Suprapubic skin (tissue), 4 donors: ENCODE measurements at places on chromosomes 5 and 9.
A peak's percentile ranks its signal among the peaks of the same experiment; 100 is the strongest.

GRCh38 chr9:128653908-128654307, 2.7 kb downstream of the DYNC2I2 start:
- H3K27ac ChIP-seq, result no peak overlapping the region
- no peaks in the 10 kb centered on the region for H3K27me3 ChIP-seq
- DNase-seq, result no peak
- peaks cover 8% of the 10 kb centered on the region for H3K4me1 ChIP-seq

DNA sequence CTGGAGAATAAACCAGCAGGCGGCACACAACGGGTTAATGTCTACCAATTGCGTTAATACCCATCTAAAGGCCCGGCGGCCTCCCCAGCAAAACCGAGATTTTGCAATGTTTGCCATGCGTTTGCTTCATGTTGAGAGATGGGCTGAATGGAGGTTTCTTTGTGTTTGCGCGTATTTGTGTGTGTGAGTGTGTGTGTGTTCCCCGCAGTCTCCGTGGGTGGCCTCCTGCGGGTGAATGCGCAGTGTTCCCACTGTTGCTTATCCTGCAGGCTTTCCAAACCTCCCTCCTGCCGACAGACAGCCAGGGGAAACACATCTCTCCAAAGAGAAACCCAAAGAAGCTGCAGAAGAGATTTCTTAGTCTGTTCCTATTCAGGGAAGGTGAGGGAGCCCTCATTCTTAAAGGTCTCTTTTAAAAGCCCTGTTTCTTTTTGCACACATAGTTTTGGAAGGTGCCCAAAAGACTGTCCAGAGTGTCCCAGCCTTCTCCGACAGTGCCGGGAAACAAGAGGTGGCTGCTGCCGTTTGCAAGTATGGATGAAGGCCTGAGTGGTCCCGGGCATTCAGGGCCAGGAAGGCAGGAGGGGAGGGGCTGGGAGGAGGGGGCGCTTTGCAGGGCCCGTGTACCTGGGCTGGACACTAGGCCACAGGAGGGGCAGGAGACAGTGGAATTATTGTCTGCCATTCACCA, 103.8 kb upstream of the ERCC6L2 start:
- no peak overlapping the region for H3K27ac ChIP-seq
- H3K4me1 ChIP-seq, result peaks cover 17% of the 10 kb centered on the region
- no peaks in the 10 kb centered on the region for H3K27me3 ChIP-seq
- no peaks in the 10 kb centered on the region for H3K36me3 ChIP-seq
- DNase-seq, result no peak
- H3K4me3 ChIP-seq, result no peak overlapping the region

DNA sequence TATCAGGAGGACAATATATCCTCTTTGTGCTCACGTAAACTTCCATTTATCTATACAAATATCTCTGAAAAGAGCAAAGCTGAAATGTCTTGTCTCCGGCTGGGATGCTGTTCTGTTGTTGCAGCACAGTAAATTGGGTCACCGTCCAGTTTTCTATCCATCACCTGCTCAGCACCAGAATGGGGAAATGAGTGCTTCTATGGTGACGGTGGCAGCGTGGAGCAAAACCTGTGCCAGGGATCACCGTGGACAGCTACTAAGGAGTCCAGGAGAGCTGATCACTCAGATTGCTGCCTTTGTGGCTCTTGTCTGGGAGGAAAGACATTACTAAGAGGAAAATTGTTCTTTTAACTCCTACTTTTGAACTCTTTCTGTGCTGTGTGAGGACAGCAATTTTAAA, 531.6 kb downstream of the PSAT1 start:
- H3K27me3 ChIP-seq, result no peaks in the 10 kb centered on the region
- no peak overlapping the region for H3K4me3 ChIP-seq
- no peaks in the 10 kb centered on the region for H3K4me1 ChIP-seq
- H3K27ac ChIP-seq, result no peak overlapping the region

- DNase-seq, result no peak
- H3K27ac ChIP-seq, result no peak overlapping the region
- no peaks in the 10 kb centered on the region for H3K27me3 ChIP-seq
- no peak overlapping the region for H3K4me3 ChIP-seq
- no peaks in the 10 kb centered on the region for H3K36me3 ChIP-seq
- H3K4me1 ChIP-seq, result no peaks in the 10 kb centered on the region
Observed at GRCh38 chr9:8817335-8817734, 1017.8 kb upstream of the DMAC1 start.

GRCh38 chr9:8436786-8437185, 637.2 kb upstream of the DMAC1 start:
- H3K4me1 ChIP-seq, result no peaks in the 10 kb centered on the region
- no peak for DNase-seq
- H3K4me3 ChIP-seq, result no peak overlapping the region
- H3K36me3 ChIP-seq, result no peaks in the 10 kb centered on the region
- no peak overlapping the region for H3K27ac ChIP-seq

- H3K27me3 ChIP-seq, result no peaks in the 10 kb centered on the region
- DNase-seq, result no peak
- H3K36me3 ChIP-seq, result no peaks in the 10 kb centered on the region
- no peak overlapping the region for H3K4me3 ChIP-seq
- no peaks in the 10 kb centered on the region for H3K4me1 ChIP-seq
Observed at GRCh38 chr5:80417973-80418372, 10.1 kb downstream of the ZFYVE16 start.

- no peak for DNase-seq
- no peaks in the 10 kb centered on the region for H3K27me3 ChIP-seq
- peaks cover 91% of the 10 kb centered on the region for H3K36me3 ChIP-seq
Observed at GRCh38 chr9:111375062-111375461, 45.0 kb upstream of the OR2K2 start.

DNA sequence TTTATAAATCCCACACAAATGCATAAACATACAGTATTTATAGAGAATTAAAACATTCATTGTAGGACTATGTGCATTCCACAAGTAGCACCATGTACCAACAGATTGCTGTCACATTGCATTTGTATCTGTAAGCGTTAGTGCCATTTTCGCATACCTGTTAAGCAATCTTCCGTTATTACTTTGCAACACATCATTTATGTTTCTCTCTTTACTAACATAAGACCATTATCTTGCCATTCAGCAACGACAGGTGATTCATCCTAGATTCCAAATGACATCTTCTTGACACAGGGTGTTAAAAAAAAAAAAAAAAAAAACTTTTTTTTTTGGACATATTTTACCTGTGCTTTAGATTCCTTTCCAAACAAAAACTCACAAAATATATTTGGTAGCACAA, 511.8 kb downstream of the ELAVL2 start:
- no peaks in the 10 kb centered on the region for H3K36me3 ChIP-seq
- no peak for DNase-seq
- no peak overlapping the region for H3K27ac ChIP-seq

GRCh38 chr5:150611026-150611425, 29.4 kb upstream of the SYNPO start:
- no peaks in the 10 kb centered on the region for H3K36me3 ChIP-seq
- H3K4me3 ChIP-seq, result no peak overlapping the region
- no peak for DNase-seq
- H3K27ac ChIP-seq, result no peak overlapping the region
- H3K4me1 ChIP-seq, result peaks cover 36% of the 10 kb centered on the region

GRCh38 chr5:5667136-5667554, 244.7 kb downstream of the ICE1 start:
- H3K4me3 ChIP-seq, result no peak overlapping the region
- H3K27me3 ChIP-seq, result no peaks in the 10 kb centered on the region
- H3K36me3 ChIP-seq, result no peaks in the 10 kb centered on the region

DNA sequence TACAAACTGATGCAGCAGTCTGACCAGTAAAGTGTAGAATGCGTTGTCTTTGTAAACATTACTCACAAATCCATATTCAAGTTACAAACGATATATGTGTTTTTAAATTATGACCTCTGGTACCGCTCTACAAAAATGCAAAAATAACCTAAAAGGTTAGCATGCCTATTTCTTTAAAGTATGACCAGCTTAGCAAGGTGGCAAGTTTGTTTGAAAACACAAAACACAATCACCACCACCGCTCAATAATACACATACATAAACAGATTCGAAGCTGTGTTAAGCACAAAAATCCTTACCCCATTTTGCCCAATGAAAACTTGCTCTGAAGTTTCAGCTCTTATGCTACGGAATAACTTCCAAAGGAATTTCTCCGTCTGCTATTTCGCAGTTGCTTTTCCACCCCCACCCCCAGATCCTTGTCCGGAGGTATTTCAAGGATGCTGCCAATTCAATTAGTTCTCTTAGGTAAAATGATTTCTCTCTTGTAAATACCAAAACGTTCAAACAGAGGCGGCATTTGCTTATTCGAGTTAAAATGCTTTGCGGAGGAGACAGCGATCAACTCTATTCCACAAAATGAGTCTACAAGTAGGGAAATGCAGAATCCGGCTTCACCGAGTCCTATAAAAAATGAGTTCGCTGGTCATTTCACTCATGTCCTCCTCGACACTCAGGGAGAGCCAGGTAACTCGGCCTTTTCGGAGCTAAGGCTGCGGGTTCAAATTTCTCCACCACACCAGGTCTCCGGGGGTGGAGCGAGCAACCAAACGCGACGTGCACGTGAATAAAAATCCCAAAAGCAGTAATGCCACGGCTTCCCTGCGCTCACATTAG, 1.2 kb downstream of the HOMER1 start:
- H3K4me1 ChIP-seq, result peaks cover 40% of the 10 kb centered on the region
- H3K36me3 ChIP-seq, result no peaks in the 10 kb centered on the region
- peaks cover 4% of the 10 kb centered on the region for H3K27me3 ChIP-seq
- H3K27ac ChIP-seq, result peak overlapping the region; percentile 94

GRCh38 chr9:79568337-79569101, 3.2 kb upstream of the TLE4 start:
- H3K4me1 ChIP-seq, result peaks cover 8% of the 10 kb centered on the region
- H3K27me3 ChIP-seq, result no peaks in the 10 kb centered on the region

DNA sequence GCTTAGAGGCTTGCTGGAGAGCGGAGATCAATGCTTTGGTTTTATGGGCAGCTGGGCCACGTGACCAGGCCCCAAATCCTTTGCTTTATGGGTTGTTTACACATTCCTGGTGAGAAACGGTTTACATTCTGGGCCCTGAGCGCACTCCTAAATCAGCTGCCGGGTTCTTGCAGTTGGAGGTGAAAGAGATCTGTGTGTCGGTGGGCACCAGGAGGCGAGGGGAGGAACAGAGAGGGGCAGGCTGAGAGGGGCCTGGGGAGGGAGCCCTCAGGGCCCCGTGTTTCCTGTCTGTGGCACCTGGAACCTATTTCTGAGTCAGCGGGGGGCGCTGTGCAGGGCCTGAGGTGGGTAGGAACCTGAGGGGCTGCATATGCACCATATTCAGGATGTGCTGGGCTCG, 63.5 kb upstream of the HAND1 start:
- H3K4me3 ChIP-seq, result no peak overlapping the region
- DNase-seq, result no peak
- H3K4me1 ChIP-seq, result no peaks in the 10 kb centered on the region
- H3K36me3 ChIP-seq, result no peaks in the 10 kb centered on the region
- H3K27me3 ChIP-seq, result peaks cover 24% of the 10 kb centered on the region

DNA sequence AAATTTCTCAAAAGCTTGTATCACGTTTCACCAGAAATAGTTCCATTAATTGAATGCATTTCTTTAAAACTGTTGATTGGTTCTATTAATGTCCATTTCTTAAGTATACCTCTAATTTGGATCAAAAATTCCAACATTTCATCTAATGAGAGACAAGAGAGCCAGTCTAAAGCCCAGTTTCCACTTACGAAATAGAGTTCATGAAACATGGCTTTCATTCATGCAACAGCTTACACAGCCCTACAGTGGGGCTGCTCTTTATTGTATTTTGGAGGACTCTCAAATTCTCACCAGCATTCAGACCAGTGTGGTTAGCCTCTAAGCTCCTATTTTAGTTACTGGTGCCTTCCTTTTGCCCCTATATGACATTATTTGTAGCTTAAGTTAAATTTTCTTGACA, 566.9 kb upstream of the RGMB start:
- no peaks in the 10 kb centered on the region for H3K36me3 ChIP-seq
- no peaks in the 10 kb centered on the region for H3K27me3 ChIP-seq
- DNase-seq, result no peak

DNA sequence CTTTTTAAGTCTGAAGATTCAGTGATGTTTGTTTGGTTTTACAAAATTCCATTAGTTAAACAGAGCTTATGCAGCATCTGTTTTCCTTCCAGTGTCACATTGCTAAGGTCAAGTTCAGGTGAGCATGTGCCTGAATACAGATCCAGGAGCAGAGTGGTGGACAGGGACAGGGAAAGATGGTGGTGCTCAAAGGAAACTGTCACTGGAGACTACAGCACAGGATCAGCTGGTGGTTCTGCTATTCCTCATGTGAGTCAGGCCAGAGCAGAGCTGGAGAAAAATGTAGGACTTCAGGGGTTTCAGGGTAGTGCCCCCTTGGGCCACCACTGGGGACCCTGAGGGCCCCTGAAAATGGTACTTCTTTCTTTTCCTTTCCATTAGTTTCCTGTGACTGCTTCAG, 283.5 kb upstream of the DAP start:
- no peaks in the 10 kb centered on the region for H3K27me3 ChIP-seq
- no peaks in the 10 kb centered on the region for H3K4me1 ChIP-seq
- H3K36me3 ChIP-seq, result no peaks in the 10 kb centered on the region
- no peak overlapping the region for H3K27ac ChIP-seq

DNA sequence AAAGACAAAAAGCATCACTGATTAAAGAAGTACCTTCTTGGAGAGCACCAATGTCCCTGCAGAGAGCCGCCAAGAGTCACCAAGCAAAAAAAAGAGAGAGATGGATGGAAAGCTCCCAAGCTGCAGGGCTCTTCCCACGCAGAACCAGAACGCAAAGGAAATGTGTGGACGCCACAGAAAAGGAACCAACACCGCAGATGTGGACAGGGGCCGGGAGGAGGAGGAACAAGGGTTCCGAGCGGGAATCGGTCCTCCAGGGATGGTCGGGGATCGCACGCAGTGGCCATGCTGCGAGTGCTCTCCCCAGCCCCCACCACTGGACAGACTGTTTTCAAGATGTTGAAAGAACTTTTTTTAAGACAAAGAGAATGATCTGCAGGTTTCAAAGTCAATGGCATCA, 40.2 kb upstream of the ZNF354A start:
- no peaks in the 10 kb centered on the region for H3K27me3 ChIP-seq
- H3K4me1 ChIP-seq, result no peaks in the 10 kb centered on the region
- no peaks in the 10 kb centered on the region for H3K36me3 ChIP-seq
- H3K4me3 ChIP-seq, result no peak overlapping the region
- peak; percentile 75 for DNase-seq
- H3K27ac ChIP-seq, result no peak overlapping the region

- no peak overlapping the region for H3K4me3 ChIP-seq
- DNase-seq, result no peak
- no peaks in the 10 kb centered on the region for H3K36me3 ChIP-seq
Observed at GRCh38 chr5:174951151-174951780, 226.9 kb downstream of the MSX2 start.

DNA sequence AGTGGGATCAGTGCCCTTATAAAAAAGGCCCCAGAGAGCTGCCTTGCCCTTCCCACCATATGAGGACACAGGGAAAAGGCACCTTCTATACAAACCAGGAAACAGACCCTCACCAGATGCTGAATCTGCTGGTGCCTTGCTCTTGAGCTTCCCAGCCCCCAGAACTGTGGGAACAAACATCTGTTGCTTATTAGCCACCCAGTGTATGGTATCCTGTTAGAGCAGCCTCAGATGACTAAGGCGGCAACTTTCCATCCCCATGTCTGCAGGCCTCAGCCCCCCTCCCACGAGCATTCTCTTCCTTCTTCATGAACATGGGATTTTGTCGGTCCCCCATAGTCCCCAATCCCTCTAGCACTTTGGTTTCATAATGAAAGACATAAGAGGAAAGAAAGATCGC, 202.5 kb upstream of the GAS1 start:
- H3K4me1 ChIP-seq, result peaks cover 16% of the 10 kb centered on the region
- H3K27me3 ChIP-seq, result no peaks in the 10 kb centered on the region
- H3K36me3 ChIP-seq, result no peaks in the 10 kb centered on the region
- no peak overlapping the region for H3K4me3 ChIP-seq
- H3K27ac ChIP-seq, result no peak overlapping the region
- DNase-seq, result no peak

GRCh38 chr9:107547303-107547702, 57.7 kb upstream of the KLF4 start:
- no peaks in the 10 kb centered on the region for H3K36me3 ChIP-seq
- H3K4me3 ChIP-seq, result no peak overlapping the region
- H3K27me3 ChIP-seq, result no peaks in the 10 kb centered on the region
- H3K27ac ChIP-seq, result peak overlapping the region; percentile 85
- DNase-seq, result no peak
